ENCODE measurements at places on chromosomes 4 and X.

GRCh38 chr4:57710053-57710452 is 599.9 kb upstream of the IGFBP7 start:
- no peak for DNase-seq

- peak; percentile 90 for DNase-seq
Observed at GRCh38 chrX:10496345-10496965, 123.9 kb downstream of the MID1 start.

DNA sequence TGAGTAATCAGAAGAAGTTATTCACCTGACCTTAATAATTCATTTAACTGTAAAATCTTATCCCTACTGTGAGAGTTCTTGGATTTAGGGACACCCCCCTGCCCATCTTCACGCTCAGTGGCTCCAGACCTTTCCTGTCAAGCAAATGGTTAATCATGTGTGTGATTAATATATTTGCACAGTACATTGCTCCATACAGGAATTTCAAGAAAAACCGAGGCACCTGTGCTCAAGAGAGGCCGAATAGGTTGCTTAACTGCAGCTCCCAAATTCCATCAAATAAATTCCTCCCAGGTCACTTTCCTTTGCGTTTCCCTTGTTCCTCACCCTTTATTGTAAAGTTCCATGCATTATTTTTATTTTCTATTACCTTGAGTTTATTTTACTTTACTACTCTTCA is 119.5 kb downstream of the STOX2 start:
- no peak for DNase-seq

- DNase-seq: no peak
Observed at GRCh38 chr4:140211161-140211560, 57.2 kb upstream of the MAML3 start.

DNA sequence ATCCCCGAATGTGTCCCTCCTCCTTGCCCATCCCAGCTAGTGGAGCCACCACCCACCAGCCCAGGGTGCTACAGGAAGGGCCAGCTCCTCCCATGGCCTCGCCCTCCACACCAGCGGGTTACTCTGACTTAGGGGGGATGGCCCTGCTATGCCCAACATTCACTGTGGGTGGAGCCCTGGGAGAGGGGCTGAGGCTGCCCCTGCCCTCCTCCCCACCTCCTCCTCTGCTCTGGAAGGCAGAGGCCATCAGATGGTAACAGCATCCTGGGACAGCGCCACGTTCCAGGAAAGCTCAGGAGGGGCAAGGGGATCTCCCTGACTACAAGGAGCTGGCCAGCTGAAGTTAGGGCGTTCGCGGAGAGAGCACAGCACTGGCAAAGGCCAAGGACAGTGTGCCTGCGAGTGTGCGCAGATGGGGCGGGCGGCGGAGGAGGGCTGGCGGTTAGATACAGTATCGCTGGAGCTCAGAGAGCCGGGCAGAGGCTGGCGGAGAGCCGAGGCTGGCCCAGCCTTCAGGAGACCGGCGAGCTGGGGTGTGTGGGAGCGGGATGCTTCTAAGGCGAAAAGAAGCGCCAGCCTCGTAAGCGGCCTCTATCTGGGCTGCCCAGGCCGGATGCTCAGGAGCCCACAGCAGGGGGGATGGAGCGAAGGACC is 1.5 kb downstream of the JAKMIP1 start:
- DNase-seq: peak; percentile 6

- DNase-seq: peak; percentile 77
Observed at GRCh38 chr4:40325406-40326019, 9.6 kb upstream of the CHRNA9 start.

DNA sequence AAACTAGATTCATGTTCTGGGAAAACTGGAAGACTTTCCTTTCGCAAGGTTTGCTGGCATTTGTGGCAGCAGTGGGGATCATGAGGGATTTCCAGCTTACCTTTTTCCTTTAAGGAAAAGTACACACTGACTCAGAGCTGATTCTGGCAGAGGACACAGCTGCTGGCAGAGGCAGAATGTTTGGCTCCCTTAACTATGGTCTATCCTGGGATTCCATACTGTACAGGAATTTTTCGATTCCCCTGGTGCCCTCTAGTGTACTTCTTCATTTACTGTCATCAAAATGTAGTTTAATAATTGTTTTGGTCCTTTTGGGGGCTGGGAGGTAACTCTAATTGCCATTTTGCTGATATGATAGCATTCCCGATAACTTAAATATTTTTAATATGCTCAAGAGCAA is 152.7 kb downstream of the GABRG1 start:
- no peak for DNase-seq

DNA sequence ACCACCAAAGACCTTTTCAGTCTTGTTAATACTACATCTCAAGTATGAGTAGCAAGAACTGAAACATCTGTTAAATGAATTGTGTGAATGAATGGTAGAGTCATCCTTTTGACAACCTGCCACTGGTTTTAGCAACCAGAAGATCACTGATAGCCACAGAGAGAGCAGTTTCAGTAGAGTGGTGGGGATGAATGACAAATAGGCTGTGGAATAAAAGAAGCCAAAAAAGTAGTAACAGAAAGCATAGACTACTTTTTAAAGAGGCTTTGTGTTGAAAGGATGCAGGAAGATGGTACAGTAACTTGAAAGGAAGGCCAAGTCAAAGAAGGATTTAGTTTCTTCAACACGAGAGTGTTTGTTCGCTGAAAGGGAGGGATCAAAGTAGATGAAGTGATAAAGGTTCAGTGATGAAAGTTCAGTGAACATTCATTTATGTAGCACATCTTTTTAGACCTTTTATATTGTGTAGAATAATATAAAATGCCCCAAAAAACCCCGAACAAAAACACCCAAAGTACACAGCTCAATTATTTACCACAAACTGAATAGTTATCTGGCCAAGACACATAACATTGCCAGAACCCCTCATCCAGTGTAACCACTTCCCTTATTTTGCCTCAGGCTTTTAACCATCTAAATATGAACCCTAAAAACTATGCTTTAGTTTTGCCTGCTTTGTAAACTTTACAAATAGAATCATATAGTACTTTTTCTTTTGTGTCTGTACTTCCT is 40.1 kb upstream of the EIF1AX start:
- DNase-seq: no peak

- no peak for DNase-seq
Observed at GRCh38 chrX:147848543-147849443, 62.9 kb upstream of the FMR1 start.

DNA sequence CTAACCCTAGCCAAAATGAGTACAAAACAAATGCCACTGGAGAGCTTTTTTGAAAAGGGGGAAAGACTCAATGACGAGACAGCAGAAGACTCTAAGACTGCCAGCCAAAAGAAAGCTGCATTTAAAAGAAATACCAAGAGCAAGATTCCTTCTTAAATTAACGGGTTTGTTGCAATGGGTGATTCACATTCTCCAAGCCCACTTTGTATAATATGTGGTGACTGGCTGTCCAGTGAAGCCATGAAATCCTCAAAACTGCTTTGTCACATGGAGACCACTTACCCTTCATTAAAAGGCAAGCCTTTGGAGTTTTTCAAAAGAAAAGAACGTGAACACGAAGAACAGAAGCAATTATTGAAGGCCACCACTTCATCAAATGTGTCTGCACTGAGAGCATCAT is 68.2 kb downstream of the MRPL1 start:
- DNase-seq: no peak

DNA sequence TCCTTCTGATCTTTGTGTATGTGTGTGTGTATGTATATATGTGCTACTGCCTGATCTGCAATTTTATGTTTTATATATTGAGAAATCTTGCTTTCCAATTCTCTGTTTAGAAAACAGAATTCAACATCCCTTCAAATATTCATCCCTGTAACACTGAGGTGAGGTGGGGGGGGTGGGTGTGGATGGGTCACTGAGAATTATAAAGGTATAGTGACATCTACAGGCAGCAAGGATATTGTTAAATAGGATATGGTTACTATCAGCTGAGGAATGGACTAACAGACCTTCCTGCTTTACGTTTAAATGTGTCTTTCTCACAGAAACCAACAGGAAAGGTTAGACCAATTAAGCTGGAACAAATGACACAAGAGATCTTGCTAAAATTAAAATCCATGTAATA is 19.0 kb upstream of the MAGEB2 start:
- DNase-seq: peak; percentile 1

- no peak for DNase-seq
Observed at GRCh38 chrX:14758029-14758491, 114.8 kb downstream of the FANCB start.

DNA sequence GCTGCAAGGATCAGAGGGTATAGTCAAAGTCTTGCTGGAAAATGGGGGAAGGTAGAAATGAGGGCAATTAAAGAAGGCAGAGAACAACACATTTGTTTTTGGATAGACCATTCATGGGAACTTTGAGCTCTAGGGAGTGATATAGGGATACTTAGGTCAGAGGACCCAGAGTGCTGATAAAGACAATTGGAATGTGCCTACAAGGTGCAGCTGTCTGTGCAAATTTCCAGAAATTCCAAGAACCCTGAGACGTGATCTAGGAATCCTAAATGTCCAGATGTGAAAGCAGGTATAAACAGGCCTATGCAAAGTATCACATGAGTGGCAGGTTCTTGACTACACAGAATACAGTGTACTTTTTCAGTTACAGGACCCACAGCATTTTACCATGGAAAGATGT is 24.2 kb downstream of the FNIP2 start:
- no peak for DNase-seq

All from fibroblast of the aortic adventitia (primary cell).